Stimulated activated CD8-positive, alpha-beta memory T cell treated with anti-CD3 and anti-CD28 coated beads, Interleukin-15, amount 100 ng/mL, for 4 hours (primary cell): ENCODE measurements at places on chromosomes 16 and 17.

DNA sequence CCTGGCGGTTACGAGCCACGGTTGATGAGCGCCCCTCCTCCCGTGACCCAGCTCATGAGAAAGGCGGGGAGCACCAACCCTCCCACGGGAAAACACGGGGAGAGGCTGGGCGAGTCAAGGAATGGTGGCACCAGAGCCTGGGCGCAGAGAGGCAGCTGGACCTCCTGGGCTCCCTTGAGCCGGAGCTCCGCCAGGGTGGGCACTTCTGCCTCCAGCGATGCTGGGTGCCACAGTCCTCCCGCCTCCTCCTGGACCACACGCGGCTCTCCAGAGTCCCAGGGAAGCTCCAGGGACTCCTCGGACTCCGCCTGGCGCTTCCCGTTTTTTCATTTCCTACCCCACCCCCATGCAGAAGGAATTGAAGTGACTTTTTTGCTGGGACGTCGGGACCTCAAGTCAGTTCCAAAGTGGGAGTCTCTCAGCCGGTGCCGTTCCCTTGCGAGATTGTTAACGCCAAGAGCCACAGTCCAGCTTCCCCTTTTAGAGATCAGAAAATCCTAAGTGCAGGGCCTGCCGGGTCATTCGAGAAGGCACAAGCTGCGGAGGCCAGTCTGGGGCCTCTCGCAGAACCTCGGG lies 6.6 kb upstream of the CBX8 start:
- DNase-seq, result no peak

DNA sequence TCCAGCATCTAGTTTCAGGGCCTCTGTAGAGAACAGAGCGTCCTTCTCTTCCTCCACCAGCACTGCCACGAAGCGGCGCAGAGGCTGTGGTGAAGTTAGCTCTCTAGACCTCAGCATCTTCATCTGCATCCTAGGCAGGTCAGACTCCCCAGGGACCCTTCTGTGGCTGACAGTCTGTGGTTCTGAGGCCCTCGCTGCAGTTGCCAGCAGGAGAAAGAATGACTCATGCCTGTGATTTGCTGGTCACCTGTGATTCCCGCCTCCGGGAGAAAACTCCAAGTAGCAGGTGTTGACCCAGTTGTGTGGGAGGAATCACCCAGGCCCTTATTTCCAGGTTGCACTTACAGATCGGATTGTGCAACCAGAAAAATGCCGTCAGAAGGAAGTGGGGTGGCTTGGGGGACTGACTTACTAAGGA lies 117.3 kb upstream of the CACNG5 start:
- DNase-seq, result no peak

DNA sequence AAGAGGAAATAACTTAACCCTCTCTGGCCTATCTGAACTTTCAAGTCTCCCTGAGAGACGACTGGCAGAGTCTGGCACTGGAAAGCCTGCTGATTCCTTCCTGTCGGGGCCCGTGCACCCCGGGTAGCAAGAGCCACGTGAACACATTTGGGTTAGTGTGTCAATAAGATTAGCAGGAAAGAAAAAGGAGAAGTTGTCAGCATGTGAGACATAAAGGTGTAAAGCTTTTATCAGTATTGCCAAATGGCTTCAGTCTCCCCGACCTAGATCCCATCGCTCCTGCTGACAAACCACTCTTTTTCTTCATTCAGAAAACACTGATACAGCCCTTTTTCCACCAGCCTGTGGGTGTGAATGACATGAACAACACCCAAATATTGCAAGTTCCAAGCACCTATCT lies 74.4 kb downstream of the CCT6B start:
- no peak for DNase-seq

GRCh38 chr16:55272744-55273143 lies 51.3 kb upstream of the IRX6 start:
- DNase-seq, result no peak

DNA sequence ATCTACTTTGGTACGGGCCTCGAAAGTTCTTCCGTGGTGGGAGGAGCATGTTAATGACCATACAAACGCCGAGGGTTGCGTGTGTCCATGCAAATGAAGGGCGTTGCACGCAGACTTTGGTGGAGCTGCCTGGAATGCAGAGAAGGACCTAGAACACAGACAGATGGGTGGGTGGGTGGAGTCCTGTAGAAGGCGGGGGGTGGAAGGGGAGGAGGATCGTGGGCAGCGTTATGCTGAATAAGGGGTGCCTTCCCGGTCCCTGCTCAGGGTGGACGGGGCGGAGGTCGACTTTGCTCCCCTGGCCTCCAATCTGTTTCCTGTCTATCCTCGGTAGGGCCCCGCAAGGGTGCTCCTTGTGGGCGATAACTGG lies 795 bp upstream of the PAQR4 start:
- no peak for DNase-seq

DNA sequence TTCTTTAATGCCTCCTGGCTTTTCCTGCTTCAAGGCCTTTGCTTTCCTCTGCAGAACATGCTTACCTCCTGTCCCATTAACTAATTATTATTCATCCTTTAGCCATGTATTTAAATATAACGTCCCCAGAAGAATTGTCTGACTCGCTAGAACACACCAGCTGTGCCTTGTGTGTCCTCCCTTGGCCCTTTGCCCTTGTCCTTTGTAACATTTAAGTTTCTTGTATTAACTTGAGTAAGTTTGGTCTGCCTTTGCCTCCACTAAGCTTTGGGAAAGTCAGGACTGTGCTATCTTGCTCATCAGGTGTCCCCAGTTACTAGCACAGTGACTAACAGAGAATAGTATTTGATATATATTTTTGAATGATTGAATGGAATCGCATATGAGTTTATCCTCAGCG lies 29.6 kb upstream of the ABCA9 start:
- DNase-seq, result no peak

GRCh38 chr17:19744492-19744891 lies 3.6 kb downstream of the ALDH3A1 start:
- DNase-seq, result no peak

- DNase-seq, result no peak
These were observed 2.2 kb upstream of the GSDMA start for GRCh38 chr17:39960524-39961041.

GRCh38 chr16:937311-937710 lies 33.5 kb downstream of the LMF1 start:
- DNase-seq, result no peak

DNA sequence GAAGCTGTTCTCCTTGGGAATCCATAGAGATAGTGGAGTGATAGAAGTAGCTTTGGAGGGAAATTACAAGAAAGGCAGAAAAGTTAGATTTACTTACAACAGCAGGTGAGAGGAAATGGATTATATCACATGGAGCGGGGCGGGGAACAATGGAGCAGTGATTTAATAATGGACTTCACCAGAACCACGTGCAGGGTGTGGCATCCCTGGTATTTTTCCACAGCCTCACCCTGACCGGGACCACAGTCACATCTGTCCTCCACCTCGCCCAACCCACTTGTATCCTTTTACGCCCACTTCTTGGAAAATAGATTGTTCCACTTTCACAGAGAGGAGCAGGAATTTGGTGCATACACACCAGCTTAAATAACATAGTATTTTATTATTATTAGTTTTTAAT lies 15.9 kb upstream of the CYB5B start:
- no peak for DNase-seq

DNA sequence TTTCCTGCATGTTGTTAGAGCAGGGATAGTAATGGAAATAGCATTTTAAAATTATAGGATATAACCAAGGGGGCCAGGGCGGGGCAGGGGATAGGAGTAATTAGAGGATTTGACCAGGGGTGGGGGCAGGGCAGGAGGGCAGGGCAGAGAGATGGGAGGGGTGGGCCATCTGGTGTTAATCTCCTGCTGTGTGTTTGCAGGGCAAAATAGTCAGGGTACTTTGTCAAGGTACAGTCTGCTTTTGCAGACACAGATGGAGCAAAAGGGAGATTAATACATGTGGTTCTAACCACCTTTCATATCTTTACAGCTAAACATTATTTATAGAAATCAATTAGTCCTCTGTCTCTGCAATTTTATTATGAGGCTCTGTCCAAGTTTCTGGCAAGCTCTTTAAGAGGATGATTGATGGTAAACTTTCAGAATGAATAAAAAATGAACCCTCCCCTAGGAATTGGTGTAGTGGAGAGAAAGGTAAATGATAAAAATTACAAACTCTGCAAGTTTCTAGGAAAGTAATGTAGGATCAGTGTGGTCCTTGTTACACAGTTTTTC lies 6.6 kb downstream of the ANKFN1 start:
- no peak for DNase-seq

DNA sequence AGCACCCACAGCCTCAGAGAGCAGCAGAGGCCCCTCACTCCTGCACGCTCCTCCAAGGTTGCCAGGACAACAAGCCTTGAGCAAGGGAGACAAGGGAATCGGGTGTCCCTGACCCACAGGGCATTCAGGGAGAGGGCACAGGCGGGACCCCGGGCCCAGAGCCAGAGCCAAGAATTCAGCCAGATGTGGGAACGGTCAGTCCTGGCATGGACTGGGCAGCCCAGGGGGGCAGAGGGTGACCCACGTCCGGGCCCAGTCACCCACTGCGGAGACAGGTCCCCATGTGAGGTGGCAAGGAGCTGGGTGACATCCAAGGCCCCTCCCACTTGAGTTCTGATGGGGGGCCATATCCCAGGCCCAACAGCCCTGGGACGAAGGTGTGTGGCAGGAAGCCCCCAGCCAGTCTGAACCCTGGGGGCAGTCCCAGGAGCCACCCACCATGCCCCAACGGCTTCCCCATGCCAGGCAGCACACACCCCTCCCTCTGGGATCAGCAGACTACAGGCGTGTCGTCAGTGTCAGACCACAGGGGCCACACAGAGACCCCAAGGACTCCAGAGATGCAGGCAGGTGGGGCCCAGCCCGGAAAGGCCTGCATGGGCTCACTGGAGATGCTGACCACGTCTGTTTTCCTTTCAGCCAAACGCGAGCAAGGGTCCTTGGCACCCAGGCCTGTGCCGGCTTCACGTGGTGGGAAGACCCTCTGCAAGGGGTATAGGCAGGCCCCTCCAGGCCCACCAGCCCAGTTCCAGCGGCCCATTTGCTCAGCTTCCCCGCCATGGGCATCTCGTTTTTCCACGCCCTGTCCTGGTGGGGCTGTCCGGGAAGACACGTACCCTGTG lies 23.0 kb downstream of the USP6 start:
- DNase-seq, result no peak

DNA sequence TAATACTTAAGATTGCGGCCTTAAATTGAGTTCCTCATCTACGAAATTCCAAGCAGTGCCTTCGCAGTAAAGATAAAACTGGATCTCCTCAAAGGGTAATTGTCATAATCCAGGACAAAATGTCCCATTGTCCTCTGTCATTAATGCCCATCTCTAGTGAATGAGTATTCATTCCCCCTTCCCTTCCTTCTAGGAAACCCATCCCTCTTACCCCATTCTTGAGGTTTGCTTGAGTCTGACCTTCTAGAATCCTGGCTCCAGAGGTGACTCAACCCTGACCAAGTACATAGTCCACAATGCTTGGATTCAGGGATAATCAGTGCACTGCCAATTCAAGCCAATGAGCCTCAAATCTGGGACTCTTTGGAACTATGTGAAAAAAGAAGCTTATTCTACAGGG lies 47.0 kb upstream of the MAF start:
- no peak for DNase-seq
